ENCODE measurements at places on chromosomes 2 and 18.

DNA sequence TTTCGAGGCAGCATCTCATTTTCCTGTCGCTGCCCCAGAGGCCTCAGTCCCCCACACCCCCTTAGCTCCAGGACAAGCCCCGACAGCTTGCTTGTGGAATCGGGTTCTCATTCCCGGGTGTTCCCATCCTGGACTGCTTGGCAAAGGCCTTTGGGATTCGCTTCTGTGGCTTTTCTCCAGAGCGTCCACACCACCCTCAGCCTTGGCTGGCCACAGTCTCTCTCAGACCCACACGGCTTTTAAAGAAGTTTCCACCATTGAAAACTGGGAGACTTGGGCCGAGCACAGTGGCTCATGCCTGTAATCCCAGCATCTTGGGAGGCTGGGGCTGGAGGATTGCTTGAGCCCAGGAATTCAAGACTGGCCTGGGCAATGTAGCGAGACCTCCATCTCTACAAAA, 2.7 kb downstream of the ESPNL start:
- no peak for DNase-seq

DNA sequence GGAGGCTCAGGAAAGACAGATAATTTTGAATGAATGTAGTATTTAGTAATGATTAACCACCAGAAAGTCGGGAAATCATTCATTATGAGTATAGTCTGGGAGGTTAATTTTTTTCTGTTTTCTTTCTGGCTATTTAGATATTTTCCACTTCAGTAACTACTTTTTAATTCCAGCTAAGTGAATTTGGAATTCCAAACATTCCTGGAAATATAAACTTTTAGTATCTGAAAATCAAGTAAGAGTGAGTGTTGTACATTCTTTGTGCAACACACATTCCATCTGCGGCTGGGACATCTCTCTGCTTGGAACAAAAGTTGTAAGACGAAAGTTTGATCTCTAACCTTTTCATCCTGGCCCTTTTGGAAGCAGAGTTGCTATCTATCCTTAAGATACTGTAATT, 275.7 kb upstream of the SPRED2 start:
- no peak for DNase-seq

DNA sequence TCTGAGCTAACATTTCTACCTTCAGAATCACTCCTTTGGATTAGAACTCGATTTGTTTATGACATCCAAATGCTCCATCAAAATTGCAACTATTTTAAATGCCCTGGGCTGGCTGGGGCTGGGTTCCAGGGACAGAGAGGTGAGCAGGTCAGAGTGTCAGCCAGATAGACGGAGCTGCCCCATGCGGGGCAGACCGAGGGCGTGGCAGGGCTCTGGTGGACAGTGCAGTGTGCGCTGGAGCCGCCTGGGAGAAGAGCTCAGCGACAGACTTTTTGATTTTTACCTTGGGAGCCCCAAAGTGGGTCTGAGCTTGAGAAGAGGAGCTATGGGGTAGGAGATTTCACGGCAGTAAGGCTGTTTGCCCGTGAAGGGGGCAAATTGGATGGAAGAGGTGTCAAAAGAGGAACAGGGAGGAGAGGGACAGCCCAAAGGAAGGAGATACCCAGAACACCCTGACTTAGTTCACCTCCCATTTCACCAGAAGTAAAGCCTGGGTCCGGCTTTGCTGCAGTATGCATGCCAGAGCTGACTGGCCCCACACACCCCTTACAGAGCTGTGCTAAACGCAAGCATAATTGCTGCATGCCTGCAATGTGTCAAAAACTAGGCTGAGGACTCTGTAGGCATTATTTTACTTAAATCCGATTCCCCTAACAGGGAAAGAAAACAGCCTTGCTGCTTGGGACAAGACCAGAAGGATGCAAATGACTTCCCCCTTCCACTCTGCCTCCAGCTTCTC, 33.7 kb downstream of the EN1 start:
- no peak for DNase-seq

DNA sequence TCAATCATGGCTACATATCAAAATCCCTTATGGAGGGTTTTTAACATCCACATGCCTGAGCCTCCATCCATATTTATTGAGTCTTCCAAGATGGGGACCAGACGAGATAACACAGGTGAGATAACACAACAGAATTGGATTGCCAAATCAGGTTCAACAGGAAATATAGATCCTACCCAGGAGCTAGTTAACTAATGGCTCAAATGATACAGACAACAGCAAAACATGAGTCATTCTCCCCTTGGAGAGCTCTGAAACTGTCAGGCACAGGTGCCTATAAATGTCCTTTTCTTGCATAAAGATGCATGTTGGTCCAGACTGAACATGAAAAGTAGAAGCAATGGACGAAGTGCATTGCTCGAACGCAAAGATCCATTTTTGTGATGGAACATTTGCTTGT, 202.2 kb downstream of the CDH20 start:
- DNase-seq, result no peak

DNA sequence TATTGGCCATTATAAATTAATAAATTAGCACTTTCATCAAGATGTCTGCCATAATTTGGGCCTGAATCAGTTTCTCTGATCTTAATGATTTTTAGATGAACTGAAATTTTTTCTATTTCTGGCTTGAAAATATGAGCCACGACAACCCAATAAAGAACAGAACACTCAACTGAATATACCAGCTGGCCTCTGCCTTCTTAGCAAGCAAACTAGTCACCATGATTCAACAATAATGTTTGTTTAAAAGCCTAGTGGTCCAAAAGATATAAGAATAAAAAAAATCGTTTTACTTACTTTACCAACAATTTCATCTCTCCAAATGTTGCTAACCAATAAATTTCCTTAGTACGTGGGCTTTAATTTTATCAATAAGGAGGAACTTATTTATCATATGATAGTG, 66.7 kb upstream of the TTN start:
- DNase-seq, result no peak

DNA sequence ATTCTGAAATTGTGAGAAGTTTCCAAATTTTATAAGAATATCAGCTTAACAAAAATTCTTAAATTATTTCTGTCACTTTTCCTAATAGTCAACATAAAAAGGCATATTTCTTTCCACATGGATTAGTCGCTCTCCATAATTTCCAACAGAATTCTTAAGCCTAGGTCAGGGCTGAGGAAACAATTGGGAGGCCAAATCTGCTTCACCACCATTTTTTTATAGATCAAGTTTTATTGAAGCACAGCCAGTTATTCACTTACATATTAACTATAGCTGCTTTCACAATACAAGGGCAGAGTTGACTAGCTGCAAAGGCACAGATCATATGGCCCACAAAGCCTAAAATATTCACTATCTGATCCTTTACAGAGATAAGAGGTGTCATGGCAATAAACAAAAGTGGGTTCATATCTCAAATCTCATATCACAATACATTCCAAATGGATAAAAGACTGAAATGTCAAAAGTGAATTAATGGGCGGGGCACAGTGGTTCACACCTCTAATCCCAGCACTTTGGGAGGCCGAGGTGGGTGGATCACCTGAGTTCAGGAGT, 18.7 kb downstream of the MEMO1 start:
- no peak for DNase-seq

- DNase-seq, result no peak
Observed at GRCh38 chr2:203711399-203711798, 5.0 kb downstream of the CD28 start.

GRCh38 chr18:39841482-39842365, 2113.3 kb upstream of the PIK3C3 start:
- DNase-seq, result peak; percentile 33

- no peak for DNase-seq
Observed at GRCh38 chr2:35963824-35964223, 391.8 kb upstream of the CRIM1 start.

DNA sequence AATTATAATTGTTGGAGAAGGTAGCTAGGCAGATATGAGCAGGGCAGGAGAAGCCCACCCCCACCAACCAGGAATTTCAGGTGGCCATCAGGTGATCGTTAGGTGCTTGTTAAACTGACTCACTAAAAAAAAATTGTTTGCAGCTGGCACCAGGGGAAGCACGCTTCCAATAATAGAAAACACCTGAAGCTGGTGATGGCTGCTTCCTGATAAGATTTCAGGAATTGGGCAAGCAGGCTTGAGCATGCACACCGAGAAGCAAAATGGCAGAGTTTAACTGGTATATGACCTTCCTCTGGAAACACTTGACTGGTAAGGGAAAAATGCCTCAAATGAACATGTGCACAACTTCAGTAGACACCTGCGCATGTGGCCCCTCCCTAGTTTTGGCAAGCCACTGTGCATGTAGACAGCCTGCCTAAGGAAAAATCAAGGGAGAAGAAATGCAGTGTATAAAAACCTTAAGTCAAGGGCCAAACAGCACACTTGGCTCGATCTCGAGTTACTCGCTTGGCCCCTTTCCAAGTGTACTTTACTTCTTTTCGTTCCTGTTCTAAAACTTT, 292.8 kb downstream of the CCDC85A start:
- no peak for DNase-seq

- no peak for DNase-seq
Observed at GRCh38 chr2:205177546-205177945, 504.8 kb upstream of the NRP2 start.

DNA sequence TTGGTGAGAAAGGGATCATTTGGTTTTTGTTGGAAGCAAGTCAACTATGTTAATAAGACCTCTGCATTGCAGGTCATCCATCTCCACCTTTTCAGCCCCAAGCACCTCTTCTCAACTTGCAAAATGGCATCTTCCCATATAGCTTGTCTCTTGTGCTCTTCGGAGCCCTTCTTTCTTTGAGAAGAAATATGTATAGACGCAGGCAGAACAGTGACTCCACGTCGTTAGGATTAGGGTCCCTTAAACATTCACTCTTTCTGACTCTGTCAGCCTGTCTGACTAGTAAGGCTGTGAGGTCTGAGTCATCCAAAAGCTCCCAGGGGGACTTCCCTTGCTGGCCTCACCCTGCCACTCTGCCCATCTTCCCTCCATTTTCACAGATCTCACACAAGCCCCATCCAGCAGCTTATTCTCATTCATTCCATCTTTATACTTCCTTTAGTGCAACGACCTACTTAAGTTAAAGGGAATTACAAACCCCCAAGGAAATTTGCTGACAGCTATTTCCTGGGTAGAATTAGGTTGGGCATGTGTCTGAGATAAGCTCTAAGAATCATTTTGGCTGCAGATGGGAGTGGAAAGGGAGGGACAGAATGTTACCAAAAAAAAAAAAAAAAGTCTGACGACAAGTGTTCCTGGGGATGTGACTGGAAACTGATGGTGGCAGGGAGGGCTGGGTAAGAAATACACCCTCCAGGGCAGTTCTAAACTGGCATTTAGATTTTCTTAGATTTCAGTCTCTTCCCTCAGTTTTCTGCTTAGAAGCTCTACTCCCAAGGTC, 37.7 kb upstream of the MEX3C start:
- DNase-seq, result no peak

GRCh38 chr18:2984703-2985261, 28.2 kb downstream of the LPIN2 start:
- DNase-seq, result no peak

- no peak for DNase-seq
Observed at GRCh38 chr2:189521699-189522434, 58.7 kb downstream of the SLC40A1 start.

GRCh38 chr2:127090281-127091120, 16.5 kb downstream of the BIN1 start:
- DNase-seq, result no peak

GRCh38 chr2:98376996-98377395, 30.7 kb downstream of the CNGA3 start:
- DNase-seq, result no peak

DNA sequence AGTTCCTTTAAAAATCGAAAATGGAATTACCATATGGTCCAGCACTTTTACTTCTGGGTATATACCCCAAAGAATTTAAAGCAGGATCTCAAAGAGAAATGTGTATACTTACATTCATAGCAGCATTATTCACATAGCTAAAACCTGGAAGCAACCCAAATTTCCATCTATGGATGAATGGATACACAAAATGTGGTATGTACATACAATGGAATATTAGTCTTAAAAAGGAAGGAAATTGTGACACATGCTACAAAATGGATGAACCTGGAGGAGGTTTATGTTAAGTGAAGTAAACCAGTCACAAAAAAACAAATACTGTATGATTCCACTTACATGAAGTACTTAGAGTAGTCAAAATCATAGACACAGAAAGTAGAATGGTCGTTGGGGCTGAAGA, 147.9 kb upstream of the LTBP1 start:
- no peak for DNase-seq

DNA sequence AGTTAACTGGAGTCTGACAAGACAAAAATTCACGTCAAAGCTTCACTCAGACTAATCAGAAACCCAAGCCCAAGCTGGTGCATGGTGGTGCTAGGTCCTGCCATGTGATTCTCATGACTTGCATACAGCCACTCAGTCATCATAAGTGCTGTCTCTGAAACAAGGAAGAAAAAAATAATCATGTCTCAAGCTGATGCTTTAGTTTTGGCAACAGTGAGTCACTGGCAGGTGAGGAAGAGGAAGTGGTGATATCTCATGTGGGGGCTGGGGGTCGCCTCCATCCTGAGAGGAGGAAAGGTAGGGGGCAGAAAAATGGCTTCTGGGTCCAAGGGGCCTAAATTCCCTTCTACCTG, 136.3 kb downstream of the TMEM163 start:
- DNase-seq, result no peak

DNA sequence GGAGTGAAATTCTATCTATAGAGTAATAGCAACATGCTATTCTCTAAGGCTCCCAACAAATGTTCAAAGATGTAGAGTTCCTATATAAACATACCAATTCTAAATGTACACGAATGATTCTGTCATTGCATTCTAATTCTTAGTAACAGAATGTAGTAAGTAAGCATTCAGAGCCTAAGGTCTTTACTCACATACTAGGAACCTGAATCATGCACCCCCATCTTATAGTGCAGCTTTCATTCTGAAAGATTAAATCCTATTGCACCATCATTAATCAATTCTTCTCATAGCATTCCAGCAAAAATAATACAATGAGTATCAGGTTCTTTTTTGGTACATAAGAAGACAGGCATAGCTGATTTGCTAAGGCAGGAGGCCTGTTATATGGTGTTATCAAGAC, 230.0 kb downstream of the NCKAP5 start:
- no peak for DNase-seq

DNA sequence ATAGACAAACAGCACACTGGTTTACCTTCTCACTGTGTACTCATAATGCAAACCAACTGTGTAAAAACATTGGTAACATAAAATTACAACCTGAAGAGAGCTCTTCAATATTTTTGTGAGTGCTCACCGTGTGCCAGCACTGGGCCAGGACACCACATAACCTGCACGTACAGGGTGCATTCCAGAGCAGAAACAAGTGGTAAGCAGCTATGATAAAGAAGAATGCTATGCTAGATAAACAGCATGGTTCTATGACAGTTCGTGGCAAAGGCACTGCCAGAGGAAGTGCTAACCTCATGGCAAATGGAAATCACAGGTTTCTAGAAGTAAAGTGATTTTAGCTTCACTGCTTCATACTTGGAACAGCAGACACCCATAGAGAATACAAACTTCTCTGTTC, 343.5 kb downstream of the MTX2 start:
- no peak for DNase-seq

GRCh38 chr2:119338826-119339561, 27.6 kb downstream of the C2orf76 start:
- DNase-seq, result no peak

GRCh38 chr2:47867205-47867604, 39.1 kb downstream of the FBXO11 start:
- no peak for DNase-seq

- DNase-seq, result no peak
Observed at GRCh38 chr2:215878476-215879063, 134.8 kb downstream of the MREG start.

All from iPS DF 19.7 (cell line).